Activated gamma-delta T cell treated with Interleukin-2 at 50 U/mL for 16 hours (primary cell): ENCODE measurements at places on chromosomes 2 and 18.

- DNase-seq, result no peak
Observed at GRCh38 chr18:8962855-8963635, 139.5 kb upstream of the NDUFV2 start.

- DNase-seq, result no peak
Observed at GRCh38 chr2:117921520-117921919, 92.3 kb downstream of the CCDC93 start.

GRCh38 chr18:70462078-70462439 lies 173.2 kb downstream of the SOCS6 start:
- no peak for DNase-seq

DNA sequence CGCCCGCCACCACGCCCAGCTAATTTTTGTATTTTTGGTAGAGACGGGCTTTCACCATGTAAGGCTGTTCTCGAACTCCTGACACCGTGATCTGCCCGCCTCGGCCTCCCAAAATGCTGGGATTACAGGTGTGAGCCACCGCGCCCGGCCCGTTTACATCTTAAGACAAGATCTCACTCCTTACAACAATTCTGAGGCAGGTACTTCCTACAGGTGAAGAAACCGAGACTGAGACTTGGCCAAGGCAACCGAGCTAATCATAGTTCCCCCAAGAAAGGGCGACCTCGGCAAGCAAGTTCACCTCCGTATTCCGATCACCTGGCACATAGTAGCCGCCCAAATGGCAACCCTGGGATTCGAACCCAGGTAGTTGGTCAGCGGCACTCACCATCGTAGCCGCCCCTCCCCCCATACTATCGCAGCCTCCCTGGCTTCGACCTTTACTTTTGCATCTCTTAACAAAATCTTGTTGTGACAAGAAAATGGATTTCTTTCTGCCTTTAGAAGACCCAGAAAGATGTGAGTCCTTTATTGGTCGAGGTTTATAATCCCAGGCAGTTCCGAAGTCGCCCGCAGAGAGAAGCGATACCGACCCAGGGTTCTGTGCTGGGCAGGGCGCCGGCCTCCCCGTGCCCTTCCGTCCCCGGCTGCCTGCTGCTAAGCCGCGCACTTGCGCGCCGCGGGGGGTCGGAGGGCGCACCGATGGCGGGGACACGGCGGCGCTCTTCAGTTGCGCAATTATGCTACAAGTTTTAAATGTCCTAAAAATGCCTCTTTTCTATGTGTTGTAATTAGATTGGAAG lies 1.1 kb upstream of the FZD5 start:
- no peak for DNase-seq

DNA sequence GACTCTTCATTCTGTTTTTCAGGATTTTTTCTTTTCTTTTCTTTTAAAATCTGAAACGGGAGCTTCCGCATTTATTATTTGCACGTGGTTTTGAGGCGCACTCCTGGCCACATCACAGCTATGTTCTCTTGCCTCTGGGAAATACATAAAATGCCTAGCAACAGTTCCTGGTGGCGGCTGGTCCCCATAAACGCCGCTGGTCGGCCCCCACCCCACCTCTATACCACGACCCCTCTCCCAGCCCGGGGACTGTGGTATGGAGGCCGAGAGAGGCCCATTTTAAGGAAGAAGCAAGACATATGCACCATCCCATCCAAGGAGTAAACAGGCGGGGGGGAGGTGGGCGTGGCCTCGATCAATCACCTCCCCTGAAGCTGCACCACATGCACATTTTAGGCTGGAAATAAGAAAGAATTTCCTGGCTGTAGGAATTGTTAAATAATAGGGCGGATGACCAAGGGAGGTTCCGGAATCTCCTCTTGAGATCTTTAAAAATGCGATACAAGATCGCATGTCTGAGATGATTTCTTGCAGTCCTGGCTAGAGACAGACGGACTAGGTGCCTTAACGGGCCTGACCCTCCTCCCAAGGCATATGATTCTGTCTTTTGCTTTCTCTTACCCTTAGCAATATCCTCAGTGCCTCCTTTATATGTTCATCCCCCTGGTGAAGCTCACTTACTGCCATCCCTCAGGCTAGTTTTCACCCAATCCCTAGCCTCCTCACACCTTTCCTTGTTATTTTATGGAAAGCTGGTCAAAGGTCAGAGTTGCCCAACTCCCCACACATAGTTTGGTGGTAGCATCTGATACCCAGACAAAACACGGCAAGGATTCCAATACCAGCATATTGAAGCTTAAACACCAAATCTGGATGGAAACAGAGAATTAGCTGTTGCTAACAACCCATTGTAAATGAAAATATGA lies 82.4 kb downstream of the BCL2 start:
- DNase-seq, result no peak

GRCh38 chr18:60053747-60054304 lies 154.0 kb downstream of the PMAIP1 start:
- no peak for DNase-seq

DNA sequence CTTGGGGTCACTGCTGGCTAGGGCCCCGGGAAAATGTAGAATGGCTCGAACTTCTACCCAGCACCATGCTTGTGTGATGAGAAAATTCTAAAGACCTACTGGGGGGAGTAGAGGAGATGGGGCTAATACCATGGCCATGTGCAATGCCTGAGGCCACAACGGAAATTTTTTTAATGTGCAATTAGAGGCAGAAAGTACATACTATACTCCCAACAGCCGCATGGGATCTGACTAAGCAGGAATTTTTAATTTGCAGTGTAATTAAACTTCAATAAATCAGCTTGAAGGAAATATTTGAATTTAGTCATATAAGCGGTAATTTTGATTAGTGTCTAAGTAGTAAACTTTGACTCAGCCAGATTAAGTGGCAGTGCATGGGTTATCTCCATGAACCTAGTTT lies 53.2 kb upstream of the CNGA3 start:
- DNase-seq, result no peak

DNA sequence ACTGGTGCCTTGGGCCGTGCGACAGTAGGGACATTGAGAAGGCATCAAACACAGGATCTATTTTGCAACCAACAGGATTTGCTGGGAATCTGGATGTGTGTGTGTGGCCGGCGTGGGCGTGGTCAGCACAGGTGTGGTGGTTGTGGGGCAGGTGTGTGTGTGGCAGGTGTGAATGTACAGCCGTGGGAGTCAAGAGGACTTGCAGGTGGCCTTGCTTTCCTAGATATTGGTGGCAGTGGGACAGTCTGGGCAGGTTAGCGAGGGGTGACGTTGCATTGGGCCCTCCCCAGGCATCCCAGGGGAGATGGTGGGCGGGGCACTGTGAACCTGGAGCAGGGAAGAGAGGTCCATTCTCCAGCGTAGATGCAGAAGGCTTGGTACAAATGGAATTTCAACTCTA lies 3.2 kb upstream of the LIMS2 start:
- DNase-seq, result no peak

GRCh38 chr2:202423139-202423538 lies 47.0 kb downstream of the BMPR2 start:
- DNase-seq, result no peak

DNA sequence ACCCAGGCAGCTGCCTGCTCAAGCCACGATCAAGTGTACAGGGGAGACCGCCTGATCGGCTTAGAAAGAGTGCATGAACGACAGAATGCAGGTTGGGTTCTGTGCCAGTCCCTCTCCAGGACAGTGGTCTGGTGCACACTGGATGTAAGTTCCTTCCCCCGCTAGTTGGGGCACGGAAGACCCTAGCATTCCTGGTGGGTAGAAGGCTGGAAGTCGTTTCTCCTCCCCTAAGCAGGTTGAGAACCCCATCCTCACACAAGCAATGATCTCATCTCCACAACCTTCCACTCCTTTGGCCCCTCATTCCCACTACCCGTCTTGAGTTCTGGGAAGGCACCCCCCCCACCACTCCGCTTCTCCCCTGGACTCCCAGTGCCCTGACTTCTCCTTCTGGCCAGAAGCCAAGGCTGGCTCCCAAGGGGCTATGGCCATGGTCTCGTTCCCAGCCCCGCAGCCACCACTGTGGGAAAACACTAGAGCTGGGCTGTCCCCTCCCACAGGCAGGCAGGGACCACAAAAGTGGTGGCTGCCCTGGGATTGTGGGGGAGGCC lies 1.4 kb upstream of the ANKRD39 start:
- no peak for DNase-seq

GRCh38 chr18:79742076-79742475 lies 55.7 kb upstream of the KCNG2 start:
- DNase-seq, result no peak

DNA sequence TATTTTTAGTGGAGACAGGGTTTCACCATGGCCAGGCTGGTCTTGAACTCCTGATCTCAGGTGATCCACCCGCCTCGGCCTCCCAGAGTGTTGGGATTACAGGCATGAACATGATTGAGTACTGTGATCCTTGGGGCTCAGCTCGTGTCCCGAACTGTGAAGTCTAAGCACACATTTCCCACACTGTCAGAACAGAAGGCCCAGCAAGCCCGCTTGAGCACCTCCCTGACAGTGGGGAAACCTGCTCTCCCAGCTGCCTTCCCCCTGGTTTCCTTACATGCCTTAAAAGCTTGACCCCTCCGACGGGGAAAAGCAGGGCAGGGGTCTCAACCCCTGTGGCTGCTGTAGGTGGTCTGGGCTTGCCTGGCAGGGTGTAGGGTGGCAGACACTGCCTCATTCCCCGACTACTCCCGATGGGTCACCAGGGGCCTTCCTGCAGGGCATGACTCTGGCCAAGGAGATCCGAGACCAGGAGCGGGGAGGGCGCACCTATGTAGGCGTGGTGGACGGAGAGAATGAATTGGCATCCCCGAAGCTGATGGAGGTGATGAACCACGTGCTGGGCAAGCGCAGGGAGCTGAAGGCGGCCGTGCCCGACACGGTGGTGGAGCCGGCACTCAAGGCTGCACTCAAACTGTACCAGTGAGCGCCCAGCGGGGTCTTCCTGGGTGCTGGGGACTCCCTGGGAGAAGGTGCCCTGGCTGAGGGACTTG lies 10.1 kb downstream of the VIL1 start:
- no peak for DNase-seq

GRCh38 chr18:21684731-21685130 lies 19.8 kb downstream of the ABHD3 start:
- no peak for DNase-seq

GRCh38 chr2:86519349-86519748 lies 43.9 kb downstream of the CHMP3 start:
- no peak for DNase-seq

DNA sequence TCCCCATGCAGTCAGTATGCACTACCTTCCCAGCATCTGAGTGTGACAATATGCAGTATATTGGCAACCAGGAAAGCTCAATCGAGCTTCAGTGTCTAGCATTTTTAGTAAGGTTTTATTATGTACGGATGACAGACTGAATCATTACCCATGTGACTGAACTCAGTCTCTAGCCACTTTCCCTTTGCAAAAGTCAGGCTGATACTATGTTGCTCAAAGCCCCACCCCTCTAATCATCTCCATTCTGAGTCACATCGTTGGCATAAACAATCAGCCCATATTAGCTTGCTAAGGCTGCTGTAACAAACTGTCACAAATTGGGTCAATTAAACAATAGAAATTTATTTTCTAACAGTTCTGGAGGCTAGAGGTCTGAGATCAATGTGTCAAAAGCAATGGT lies 25.8 kb upstream of the SRD5A2 start:
- DNase-seq, result no peak

DNA sequence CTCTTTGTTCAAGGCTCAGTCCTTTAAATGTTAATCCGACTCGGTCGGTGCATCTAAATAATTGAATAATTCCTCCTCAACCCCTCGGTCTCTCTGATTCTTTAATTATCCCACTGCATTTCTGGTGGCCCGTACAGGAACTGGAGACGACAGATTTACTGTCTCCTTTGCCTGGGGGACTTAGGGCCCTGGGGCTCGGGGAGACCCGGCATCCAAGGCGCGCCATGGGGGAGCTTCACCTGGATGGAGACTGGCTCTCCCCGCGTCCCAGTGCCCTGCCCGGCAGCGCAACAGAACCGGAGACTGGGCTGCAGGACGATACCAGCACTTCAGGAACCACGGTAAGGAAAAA lies 47.7 kb upstream of the SELENOI start:
- DNase-seq, result no peak

DNA sequence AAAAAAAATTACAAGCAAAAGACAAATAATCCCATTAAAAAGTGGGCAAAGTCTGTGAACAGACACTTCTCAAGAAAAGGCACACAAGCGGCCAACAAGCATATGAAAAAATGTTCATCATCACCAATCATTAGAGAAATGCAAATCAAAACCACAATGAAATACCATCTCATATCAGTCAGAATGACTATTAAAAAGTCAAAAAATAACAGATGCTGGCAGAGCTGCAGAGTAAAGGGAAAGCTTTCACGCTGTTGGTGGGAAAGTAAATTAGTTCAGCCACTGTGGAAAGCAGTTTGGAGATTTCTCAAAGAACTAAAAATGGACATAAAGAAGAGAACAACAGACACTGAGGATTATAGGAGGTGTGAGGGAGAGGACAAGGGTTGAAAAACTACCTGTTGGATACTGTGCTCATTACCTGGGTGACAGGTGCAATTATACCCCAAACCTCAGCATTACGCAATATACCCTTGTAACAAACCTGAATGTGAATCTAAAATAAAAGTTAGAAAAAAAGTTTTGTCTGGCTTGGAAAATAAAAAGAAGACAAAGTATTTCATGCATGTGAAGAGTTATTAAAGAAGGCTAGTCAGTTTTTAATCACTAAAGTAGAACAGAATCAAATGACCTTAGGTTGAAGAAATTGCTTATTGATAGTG lies 8.7 kb upstream of the ACSL3 start:
- no peak for DNase-seq

GRCh38 chr18:14776801-14777200 lies 28.8 kb downstream of the ANKRD30B start:
- no peak for DNase-seq

DNA sequence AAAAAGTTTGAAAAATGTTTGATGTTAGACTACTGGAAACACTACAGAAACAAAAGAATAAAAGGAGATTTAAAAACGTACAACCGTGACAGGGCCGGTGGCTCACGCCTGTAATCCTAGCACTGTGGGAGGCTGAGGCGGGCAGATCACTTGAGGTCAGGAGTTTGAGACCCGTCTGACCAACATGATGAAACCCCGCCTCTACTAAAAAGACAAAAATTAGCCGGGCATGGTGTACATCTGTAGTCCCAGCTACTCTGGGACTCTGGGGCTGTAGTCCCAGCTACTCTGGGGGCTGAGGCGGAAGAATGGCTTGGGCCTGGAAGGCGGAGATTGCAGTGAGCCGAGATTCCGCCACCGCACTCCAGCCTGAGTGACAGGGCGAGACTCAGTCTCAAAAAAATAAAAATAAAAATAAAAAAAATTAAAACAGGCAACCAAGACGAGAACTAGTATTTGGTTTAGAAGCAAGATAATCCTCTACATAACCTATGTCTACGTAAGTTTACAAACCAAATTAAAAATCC lies 5.8 kb downstream of the SP3 start:
- DNase-seq, result no peak
